ENCODE measurements at places on chromosomes 3 and 15. TPM values are rescaled to one million over a fixed set of nuclear protein-coding genes. Genes with fewer than 3 reads are reported as not detected.

- DNase-seq = peak; percentile 93
Measured at GRCh38 chr3:45524565-45524964, 70.0 kb upstream of the LIMD1 start.

DNA sequence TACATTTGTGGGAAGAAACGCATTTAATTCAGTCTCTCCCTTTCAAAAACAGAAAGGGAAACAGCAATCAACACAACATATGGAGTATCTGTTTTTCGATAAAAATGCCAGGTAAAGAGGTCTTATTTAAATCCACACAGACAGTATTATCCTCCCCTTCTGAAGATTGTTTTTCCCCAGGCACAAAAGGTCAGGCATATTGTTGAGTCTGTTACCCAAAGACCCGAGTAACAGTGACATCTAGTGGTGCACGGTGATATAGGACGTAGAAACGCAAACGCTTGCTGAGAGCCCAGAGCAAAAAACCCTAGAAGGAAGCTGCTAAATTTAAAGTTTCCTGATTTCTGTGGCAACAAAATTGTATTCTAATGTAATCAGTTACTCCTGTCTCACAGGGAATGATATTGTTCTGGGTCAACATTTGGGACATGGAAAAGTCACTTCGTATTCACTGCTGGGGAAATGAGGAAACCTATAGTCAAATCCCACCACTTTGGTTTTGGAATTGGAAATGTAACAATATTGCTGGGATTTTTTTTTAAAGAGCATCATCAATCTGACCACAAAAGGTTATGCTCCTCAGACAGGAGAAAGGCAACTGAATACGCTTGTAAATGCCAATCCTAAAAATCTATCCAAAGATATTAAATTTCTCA is 312.7 kb upstream of the CCDC54 start:
- DNase-seq = peak; percentile 73

- DNase-seq = no peak
Measured at GRCh38 chr3:79606414-79606813, 161.4 kb downstream of the ROBO1 start.

DNA sequence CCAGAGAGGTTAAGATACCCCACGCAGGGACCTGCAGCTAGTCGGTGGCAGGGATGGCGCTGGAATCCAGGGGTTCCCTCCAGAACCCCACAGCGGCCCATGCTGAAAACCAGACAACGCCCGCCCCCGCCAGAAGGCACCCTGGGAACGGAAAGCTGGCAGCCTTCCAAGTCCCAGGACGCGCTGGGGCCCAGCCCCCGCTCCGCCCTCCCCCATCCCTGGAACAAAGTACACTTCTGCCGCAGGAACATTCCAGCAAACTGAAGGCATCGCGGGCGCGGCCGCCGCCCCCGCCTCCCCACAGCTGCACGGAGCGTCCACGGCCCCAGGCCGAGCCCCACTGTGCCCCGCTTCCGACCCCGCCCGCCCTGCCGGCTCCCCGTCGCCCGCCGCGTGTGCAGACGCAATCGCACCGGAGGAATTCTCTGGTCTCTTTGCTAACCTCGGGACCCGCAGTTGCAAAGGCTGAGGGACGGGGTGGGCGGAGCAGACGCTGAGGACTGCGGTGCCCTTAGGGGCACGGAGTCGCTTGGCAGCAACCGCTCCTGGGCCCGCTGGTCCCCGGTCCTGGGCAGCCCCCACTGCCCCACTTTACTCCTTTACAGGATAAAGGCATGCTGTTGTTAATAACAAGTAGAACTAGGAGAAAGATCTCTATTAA is 44.8 kb upstream of the RNU6-1 start:
- DNase-seq = peak; percentile 84

GRCh38 chr3:148914936-148915690 is 50.0 kb downstream of the CPA3 start:
- no peak for DNase-seq

- DNase-seq = no peak
Measured at GRCh38 chr3:97880267-97880666, 58.5 kb downstream of the CRYBG3 start.

DNA sequence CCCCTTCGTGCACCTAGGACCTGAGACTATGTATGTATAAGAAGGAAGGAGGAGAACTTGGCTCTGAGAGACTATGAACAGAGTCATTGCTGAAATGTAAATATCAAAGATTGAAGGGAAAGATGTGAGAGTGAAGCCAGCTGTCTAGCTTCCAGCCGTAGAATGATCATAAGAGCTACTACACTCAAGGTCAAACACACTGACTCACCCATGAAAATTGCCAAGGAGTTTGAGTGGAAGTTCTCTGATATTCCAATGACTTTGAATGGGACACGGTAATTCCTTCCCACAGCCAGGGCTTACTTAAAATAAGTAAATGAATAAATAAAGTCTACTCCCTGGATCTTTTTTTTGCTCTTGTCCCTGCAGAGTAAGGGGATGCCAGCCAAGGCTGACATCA is 398.9 kb upstream of the TPRG1 start:
- DNase-seq = no peak

GRCh38 chr15:67833710-67834511 is 5.9 kb downstream of the RNU6-1 start:
- no peak for DNase-seq

GRCh38 chr15:100461049-100461448 is 67.7 kb downstream of the CERS3 start:
- no peak for DNase-seq

GRCh38 chr15:65423976-65424679 is 1.4 kb upstream of the IGDCC4 start:
- no peak for DNase-seq

DNA sequence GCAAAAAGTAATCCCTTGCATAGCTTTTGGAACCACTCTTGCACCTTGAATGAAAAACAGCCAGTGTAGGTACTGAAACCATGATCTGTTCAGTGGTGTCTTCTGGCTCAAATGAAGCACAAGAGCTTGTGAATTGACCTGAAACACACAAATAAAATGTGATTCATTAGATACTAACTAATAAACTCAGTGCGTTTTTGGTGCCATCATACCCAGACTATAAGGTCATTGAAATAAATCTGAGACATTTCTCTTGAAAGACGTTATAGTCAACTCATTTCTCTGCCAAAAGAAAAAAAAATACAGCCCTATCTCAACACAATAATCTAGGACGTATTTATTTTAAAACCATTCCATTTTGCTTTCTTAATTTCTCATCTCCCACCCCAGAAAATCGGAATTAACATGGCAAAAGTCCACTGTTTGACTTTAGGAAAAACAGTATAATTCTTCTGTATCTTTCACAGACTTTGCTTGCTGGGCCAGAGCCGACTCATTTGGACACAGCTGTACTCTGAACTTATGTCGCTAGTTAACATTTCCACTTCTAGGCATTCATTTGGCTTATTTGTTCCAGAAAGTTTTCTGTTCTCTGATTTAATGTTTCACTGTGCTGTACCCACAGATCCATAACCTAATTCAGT is 284.9 kb upstream of the TBL1XR1 start:
- no peak for DNase-seq

DNA sequence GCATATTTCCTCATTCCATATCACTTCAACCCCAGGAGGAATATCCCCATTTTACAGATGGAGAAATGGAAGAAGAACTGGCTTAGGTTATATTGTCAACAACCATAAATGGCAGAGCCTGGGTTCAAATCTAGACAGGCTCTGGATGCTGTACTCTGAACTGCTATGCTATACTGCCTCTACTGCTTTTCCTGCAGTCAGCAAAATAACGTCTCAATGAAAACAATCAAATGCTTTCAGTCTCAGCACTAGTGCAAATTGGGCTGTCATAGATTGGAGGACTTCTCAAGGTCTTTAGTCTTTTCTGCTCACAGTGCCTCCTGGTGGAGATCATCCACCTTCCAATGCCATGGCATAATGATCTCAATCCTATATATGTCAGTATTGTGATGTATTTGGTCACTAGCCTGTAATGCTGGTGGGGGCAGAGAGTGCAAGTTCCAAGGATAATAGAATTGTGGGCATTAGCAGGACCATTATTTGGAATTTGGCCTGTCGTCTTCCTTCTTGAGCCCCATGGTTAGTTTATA is 285.0 kb downstream of the CLSTN2 start:
- no peak for DNase-seq

- DNase-seq = no peak
Measured at GRCh38 chr15:95653361-95653805, 677.1 kb upstream of the NR2F2 start.

DNA sequence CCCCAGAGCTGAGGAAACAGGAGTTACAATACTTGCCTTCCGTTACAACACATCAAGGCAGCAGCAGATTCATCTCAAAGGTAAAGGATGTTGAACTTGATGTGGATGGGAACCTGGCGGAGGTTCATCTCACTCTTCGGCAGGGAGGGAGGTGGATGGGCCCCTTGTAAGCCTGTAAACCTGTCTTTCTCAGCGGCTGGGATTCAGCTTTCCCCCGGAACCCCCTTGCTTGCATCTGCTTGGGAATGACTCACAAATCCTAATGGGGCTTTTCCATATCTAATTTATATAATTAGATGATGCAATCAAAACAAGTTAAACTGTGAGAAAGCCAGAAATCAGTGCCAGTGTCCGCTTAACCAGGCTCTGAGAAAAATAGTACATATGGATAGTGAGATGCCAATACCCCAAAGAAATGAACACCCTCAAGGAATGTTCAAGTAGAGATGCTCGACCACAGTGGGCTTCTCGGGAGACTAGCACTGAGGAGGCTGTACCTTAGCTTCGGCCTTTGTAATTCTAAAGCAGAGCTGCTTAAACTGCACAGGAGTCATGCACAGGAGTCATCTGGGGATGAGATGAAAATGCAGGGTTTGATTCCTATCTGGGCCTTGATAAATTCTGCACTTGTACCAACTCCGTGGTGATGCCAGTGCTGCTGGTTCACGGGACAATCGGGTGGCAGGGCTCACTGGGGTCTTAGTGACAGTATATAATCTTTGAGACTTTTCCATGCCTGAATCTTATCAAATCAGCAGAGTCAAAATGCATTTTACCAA is 2.2 kb upstream of the FAM240A start:
- no peak for DNase-seq

DNA sequence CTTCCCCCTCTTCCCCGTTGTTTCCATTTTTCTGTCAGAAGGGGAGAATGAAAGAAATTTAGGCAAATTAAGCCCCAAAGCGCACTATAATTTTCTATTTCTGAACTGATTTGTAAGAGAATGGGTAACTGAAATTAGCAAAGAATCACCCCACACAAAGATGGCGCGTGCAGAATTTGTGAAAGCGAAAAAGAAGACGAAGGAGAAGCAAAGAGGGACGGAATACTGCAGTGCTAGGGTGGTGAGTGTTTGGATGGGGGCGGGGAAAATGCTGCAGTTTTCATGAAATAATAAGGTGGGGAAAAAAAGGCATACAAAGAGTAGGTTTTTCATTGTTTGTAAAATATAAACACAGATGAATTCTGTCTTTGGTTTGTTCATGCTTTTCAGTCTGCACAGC is 4.6 kb upstream of the CTNNB1 start:
- DNase-seq = no peak

DNA sequence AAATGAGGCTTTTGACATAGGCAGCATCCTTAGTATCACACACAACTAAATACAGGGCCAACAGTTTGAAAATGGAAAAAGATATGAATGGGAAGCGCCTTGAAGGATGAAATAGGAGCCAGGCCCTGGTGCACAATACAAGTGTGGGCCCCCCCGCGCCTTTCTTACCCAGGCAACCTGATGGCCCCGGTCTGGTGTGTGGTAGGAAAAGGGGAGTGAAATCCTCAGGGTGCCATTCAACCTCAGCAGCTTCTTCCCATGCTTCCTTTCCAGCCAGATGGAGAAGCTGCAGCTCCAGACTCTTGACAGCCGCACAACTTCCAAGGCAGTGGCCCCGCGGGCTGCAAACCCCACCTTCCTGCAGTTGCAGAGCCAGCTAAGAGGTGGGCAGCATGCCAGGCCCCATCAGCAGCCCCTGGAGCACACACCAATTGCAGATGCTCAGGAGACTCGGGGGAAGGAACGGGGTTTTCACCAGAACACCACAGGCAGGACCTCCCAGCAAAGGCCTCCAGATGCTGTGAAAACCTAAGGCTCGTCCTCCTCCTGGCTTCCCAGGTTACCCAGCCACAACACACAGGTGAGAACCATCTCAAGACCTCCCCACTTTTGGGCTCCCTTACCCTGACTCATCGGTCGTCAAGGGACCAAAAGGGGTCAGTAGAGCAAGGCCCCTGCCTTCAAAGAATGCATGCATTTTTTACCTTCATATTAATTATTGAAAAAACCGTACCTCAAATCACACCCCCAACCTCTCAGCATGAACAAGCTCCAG is 101.6 kb downstream of the CPN2 start:
- no peak for DNase-seq

The GOLGA8R gene
- polyA plus RNA-seq = 10.2 TPM

The SLC2A2 gene
- polyA plus RNA-seq = not detected

The HACD3 gene
- 188 TPM for polyA plus RNA-seq

The CPLX3 gene
- not detected for polyA plus RNA-seq

The C2CD4A gene
- polyA plus RNA-seq = not detected

The NAA80 gene
- polyA plus RNA-seq = 12.7 TPM

The ISL2 gene
- polyA plus RNA-seq = not detected

The TNFAIP8L3 gene
- polyA plus RNA-seq = 5.0 TPM

The NRROS gene
- 6.5 TPM for polyA plus RNA-seq
